Spinal cord (tissue), 10 donors: ENCODE measurements at places on chromosomes 7 and 10.

- no peak for DNase-seq
Measured at GRCh38 chr10:3342771-3343170, 170.2 kb upstream of the PITRM1 start.

DNA sequence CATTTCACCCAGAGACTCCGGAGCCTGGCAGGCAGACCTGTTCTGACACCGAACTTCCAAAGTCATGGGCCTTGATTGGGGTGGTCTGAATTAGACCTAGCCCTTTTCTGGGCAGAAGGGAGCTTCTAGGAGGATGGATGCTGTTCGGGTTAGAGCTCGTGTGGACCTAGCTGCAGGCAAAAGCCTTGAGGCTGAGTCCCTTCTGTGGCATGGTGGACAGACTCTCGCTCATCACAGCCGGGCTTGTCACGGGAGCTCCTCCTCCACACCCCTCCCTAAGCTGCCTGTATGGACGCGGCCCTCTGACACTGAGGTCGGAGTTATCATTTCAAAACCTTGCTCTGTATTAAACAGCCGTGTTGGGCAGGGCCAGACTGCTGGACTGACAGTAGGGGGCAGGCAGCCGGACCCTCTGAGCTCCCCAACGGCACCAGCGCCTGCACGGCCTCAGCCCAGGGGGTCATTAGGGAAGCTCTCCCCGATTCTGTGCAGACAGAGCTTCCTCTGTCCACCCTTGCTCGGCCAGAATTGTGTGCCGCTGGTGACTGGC is 2.2 kb downstream of the IRF5 start:
- no peak for DNase-seq

GRCh38 chr10:11046776-11047160 is 29.1 kb downstream of the CELF2 start:
- DNase-seq = no peak

GRCh38 chr10:3570855-3571266 is 214.1 kb downstream of the KLF6 start:
- DNase-seq = no peak

- no peak for DNase-seq
Measured at GRCh38 chr7:51220226-51220625, 96.4 kb downstream of the COBL start.

- no peak for DNase-seq
Measured at GRCh38 chr10:79507440-79508167, 4.7 kb upstream of the EIF5AL1 start.

GRCh38 chr7:82413237-82413636 is 30.3 kb downstream of the CACNA2D1 start:
- no peak for DNase-seq

GRCh38 chr7:36966039-36966438 is 241.7 kb upstream of the AOAH start:
- no peak for DNase-seq

GRCh38 chr7:158299607-158300006 is 288.0 kb downstream of the PTPRN2 start:
- no peak for DNase-seq

DNA sequence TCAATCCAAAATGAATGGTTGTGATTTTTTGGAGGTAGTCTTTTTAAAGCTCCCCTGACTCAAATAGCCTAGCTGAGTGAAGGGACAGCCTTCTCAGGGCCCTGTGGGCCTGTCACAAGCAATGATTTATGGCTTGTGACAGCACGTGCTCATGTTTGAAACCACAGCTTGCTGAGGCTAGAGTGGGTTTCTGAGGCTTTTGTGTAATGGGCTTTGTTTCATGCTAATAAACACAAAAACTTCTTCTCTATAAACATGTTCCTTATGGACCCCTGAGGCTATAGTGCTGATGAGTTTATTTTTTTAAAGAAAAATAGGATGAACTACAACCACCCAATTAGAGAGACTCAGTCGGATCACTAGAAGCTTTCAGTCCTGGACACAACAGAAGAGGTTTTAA is 36.1 kb upstream of the BET1 start:
- no peak for DNase-seq

- no peak for DNase-seq
Measured at GRCh38 chr7:20188567-20188966, 28.6 kb downstream of the MACC1 start.

- no peak for DNase-seq
Measured at GRCh38 chr10:95742485-95742884, 13.5 kb upstream of the ENTPD1 start.

- DNase-seq = no peak
Measured at GRCh38 chr10:113476191-113476590, 76.7 kb upstream of the HABP2 start.

- no peak for DNase-seq
Measured at GRCh38 chr10:11772575-11773288, 30.6 kb downstream of the ECHDC3 start.

DNA sequence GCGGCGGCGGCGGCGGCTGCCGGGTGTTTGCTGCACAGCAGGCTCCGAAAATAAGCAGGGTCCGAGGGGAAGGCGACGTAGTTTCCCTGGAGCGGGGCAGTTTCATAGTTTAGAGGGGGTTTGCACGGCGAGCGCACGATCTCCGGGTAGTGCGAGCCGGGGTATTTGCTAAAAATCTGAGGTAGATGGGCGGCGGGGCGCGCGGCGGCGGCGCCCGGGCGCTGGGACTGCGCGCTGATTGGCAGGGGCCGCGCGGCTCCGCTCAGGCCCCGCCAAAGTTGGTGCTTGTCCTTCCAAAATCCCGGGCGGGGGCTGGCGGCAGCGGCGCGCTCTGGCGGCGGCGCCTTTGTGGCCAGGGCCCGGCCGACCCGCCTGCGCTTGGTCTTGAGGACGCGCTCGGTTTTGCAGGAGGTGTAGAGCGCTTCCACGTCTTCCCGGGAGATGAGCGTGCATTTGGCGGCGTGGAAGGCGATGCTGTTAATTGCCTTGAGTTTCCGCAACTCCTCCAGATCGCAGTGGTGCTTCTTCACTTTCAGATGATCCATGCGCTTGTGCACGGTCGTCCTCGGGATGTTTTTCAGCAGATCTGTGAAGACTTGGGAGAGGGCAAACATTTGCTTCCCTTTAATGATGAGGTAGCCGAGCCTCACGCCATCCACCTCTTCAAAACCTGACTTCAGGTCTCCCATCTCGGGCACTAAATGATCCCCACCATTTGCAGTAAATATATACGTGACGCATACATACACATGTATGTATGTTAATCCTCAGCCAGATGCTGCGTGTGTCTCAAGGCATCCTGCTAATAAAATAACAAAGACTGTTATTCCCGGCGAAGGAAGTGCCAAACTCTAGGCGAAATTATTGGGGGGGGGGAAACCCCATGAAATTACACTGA is 8.1 kb downstream of the SKIDA1 start:
- DNase-seq = peak; percentile 88

DNA sequence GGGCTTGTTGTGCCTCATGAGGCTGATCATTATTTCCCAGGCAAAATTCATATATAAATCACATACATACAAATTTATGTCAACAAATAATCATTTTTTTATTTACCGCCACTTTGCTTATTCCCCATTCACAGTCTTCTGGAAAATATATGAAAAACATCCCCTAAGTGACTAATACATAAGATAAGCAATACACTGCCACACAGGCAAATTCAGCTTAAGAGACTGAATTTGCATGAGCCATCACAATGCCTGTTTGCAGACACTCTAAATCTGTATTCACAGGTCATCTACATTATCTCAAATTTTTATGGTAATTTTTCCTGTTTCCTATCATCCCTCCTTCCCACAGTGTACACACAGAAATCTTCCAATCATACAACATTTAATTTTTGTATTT is 13.2 kb downstream of the OSBPL3 start:
- no peak for DNase-seq

DNA sequence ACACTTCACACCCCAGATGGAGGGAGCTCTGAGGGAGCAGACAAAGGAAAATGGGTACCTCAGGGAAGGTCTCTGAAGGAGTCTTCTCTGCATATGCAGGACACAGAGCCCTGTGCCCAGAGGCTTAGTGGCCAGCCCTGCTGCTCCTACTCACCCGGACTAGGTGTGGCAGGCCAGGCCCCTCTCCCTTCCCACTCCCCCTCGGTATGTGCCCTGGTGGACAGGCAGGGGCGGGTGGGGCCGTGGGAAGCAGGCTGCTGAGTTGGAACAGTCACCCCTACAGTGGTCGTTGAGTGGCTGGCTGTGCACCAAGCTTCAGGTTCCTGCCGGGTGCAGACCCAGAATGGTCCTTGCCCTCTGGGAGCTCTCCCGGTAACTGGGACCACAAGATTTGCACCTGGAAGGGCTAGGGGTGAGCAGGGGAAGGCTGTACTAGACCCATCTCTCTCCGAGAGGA is 68.6 kb downstream of the ZMIZ1 start:
- no peak for DNase-seq

- no peak for DNase-seq
Measured at GRCh38 chr7:95915731-95916130, 143.4 kb downstream of the DYNC1I1 start.

DNA sequence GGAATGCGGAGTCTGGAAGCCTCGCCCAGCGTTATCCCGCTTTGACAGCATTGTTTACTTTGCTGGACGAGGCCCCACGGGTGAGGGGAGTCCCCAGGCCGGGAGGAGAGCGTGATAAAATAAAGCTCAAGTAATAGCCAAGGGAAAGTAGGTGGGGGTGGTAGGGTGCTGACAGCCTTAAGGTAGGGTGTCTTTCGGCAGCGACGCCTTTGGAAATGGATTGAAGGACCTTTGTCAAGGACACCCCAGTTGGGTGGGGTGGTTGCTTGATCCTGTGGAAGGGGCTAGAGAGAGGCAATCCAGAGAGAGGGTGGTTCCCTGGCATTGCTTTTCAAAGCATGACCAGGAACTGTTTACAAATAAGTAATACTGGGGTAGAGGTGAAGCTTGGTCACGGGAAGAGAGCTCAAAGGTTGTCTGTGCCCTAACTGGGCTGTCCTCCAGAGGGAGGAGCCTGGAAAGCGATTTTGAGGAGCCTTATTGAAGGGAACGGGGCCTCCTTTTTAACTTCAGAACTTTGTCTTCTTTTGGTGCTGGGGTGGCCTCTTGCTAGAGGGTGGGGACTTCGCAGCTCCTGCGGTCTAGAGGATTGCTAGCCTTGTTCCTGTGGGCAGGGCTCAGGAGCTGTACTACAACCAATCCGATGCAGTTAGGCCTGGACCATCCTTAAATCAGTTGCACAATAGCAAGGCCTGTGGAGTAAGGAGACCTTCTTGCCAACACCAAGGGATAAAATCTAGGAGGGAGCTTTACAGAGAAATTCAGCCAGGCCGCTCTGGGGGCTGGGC is 1.3 kb downstream of the EIF4EBP2 start:
- DNase-seq = peak; percentile 49

DNA sequence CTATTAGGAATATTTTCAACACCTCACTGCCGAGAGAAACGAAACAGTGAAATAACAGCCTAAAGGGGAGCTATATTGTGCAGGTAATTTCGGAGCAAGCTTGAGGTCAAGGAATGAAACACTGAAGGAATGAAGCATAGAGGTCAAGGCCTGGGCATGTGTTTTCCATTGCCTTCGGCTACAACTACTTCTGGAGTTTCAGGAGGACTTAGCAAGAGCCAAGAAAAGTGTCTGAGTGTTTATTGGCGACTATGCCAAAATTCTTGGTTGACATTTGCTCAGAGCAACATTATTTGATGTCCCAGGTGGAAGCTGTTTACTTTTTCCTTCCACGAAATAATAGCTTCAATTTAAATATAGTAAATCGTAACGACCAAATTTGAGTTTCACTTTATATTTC is 89.6 kb upstream of the IFRD1 start:
- no peak for DNase-seq

DNA sequence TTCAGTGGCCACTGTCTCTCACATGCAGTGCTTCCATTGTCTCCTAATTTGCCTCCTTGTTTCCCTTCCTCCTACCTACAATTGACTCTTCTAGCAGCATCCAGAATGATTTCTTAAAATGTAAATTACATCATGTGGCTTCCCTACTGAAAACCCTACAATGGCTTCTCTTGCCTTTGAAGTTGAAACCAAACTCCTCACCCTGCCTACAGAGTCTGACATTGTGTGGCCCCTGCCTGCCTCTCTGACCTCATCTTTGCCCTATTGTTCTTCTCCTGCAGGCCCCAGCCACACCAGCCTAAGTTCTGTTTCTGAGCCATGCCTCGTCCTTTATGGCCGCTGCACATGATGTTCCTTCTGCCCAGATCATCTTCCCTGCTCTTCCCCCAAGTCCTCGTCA is 35.8 kb upstream of the CDK1 start:
- no peak for DNase-seq

DNA sequence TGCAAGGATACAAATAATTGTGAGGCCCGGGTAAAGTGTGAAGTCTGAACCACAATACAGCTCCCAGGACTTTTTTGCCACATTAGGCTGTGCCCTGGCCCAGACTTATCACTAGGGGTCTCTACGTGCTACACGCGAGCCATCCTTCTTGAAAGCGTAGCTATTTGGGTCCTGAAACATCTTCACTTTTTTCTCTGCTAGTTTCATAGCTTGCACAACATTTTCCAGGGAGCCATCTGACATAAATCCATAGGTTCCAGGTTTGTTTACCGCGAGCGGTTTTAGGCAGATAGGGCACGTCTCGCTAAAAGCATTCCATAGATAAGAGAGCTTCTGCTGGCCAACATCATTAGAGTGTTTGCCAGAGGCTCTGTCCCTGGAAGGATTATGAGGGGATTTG is 226.5 kb downstream of the RPS24 start:
- no peak for DNase-seq
